ENCODE measurements at places on chromosomes 16 and 17.

GRCh38 chr16:2078691-2079090, 30.9 kb downstream of the TSC2 start:
- DNase-seq = no peak

DNA sequence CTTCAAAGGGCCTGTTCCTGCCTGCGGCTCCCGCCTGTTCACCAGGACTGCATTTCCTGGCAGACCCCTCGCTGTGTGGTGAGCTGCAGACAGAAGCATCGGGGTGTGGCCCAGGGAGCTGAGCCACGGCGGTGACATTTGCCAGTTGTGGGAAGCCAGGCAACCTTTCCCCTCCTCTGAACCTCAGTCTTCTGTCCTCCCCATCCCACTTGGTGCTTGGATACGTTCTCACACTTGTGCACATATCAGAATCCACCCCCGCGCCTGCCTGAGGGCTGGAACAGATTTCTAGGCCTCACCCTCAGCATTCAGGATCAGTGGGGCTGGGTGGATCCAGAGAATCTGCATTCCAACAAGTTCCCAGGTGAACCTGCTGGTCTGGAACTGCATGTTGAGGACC, 63.5 kb downstream of the CRISPLD2 start:
- DNase-seq = no peak

GRCh38 chr16:76748461-76749348, 442.3 kb upstream of the MON1B start:
- DNase-seq = no peak

GRCh38 chr17:58316260-58316960, 12.2 kb downstream of the TSPOAP1 start:
- no peak for DNase-seq

- no peak for DNase-seq
These were observed 7.6 kb downstream of the ALKBH5 start for GRCh38 chr17:18191236-18191667.
